Hypothalamus (tissue), 51 donors: ENCODE measurements at places on chromosomes 1 and 21.

DNA sequence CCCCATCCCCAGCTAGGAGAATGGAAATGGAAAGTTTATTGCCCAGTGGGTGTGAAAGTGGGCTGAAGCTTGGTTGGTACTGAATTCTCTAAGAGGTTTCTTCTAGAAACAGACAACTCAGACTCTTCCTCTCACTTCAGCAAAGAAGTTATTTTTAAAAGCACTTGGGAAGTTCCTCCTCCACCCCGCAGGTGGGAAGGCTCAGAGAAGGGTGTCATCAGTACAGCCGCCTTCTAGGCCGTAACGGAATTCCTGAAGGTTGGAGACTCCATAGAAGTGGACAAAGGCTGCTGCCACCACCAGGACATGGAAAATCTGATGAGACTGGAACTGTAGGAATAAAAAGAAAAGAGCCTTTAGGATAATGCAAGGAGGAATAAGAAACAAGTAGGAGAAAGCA lies 14.3 kb upstream of the KLHL12 start:
- no peak for DNase-seq

GRCh38 chr1:59165353-59165752 lies 131.5 kb upstream of the FGGY start:
- no peak for DNase-seq

DNA sequence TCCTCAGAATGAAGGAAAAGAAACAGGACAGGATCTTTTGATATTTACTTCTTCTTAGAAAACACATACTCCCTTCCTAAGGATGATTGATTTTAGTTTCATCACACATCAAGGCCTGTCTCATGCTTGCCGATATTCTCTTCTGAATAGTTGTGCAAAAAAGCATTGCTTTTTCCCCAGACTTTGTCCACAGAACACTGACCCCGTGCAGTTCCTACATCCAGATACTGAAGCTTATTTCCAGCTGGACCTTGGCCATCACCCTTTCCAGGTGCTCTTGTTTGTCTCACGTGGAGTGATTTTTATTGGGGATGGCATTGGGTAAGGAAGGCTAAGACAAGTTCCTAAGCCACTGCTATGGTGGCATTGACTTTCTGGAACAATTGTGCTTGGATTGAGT lies 197.3 kb upstream of the HOOK1 start:
- no peak for DNase-seq

DNA sequence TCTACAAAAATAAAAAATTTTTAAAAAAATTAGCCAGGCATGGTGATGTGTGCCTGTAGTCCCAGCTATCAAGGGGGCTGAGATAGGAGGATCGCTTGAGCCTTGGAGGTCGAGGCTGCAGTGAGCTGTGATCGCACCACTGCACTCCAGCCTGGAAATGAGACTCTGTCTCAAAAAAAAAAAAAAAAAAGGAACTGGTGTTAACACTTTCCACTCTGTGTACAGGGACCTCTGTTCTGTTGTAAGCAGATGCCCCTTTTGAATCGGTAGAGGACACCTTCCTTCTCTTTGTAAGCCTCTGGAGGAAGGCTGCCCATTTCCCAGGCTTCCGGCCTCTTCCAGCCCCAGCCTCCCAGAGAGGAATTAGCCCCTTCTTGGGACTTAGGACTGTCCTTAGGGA lies 7.3 kb upstream of the C1orf210 start:
- no peak for DNase-seq

DNA sequence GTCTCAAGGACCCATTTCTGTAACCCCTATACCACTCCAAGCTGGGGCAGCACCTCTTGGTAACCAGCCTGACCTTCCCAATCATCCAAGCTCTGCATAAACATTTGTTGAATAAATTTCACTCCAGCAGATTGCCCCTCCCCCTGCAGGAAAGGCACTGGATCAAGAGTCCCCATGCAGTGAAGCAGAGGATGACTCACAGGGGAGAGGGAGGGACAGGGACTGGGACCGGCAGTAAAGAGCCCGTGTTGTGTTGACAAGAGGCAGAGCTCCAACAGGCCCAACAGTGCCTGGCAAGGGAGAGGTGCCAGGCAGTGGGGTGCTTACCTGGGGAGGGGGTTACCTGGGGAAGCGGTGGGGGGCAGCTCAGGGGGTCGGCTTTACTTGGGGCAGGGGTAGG lies 32.3 kb downstream of the SLC9A1 start:
- DNase-seq, result peak; percentile 61
